ENCODE measurements at places on chromosomes 3 and 15. TPM values are rescaled to one million over a fixed set of nuclear protein-coding genes. Genes with fewer than 3 reads are reported as not detected.

Gene UMPS
- 26.3 TPM for total RNA-seq

Gene SERINC4
- 0.18 TPM for total RNA-seq

Gene TPM1
- 6.2 TPM for total RNA-seq

Gene TRAT1
- total RNA-seq, result 165 TPM

Gene NUP210
- 161 TPM for total RNA-seq

Gene FSTL1
- 0.30 TPM for total RNA-seq

Gene P2RY13
- not detected for total RNA-seq

Gene MESD
- total RNA-seq, result 36.1 TPM

- H3K36me3 ChIP-seq, result no peaks in the 10 kb centered on the region
- H3K27me3 ChIP-seq, result peaks cover 5% of the 10 kb centered on the region
- H3K4me3 ChIP-seq, result no peak overlapping the region
- DNase-seq, result no peak
- no peak overlapping the region for H3K27ac ChIP-seq
- H3K4me1 ChIP-seq, result peaks cover 27% of the 10 kb centered on the region
Observed at GRCh38 chr3:170426240-170426797, 7.7 kb downstream of the CLDN11 start.

DNA sequence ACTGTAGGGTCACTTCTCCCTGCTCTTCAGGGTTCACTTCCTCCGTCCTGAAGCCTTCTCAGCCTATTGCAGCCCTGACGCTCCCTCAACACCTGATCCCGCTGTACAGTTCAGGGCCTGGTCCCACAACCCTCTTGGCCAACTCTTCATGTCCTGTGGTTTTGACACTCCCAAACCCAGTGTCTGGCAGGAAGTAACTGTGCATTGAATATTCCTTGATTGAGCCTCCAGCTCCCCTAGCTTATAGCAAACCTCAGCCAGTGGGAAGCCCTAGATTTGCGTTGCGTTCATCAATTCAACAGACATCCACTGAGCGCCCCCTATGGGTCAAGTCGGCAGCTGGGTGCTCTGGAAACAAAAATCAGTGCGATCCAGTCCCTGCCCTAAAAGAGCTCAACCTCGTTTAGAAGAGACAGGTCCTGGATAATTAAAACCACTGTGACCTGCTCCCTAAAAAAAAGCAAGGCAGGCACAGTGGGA, 13.5 kb downstream of the UBAP1L start:
- no peak overlapping the region for H3K4me3 ChIP-seq
- H3K27ac ChIP-seq, result no peak overlapping the region
- H3K36me3 ChIP-seq, result peaks cover 25% of the 10 kb centered on the region
- H3K4me1 ChIP-seq, result peaks cover 6% of the 10 kb centered on the region
- peak; percentile 57 for DNase-seq
- no peaks in the 10 kb centered on the region for H3K27me3 ChIP-seq

GRCh38 chr3:151558661-151559060, 97.8 kb upstream of the IGSF10 start:
- H3K4me1 ChIP-seq, result no peaks in the 10 kb centered on the region
- no peak for DNase-seq
- no peak overlapping the region for H3K27ac ChIP-seq

DNA sequence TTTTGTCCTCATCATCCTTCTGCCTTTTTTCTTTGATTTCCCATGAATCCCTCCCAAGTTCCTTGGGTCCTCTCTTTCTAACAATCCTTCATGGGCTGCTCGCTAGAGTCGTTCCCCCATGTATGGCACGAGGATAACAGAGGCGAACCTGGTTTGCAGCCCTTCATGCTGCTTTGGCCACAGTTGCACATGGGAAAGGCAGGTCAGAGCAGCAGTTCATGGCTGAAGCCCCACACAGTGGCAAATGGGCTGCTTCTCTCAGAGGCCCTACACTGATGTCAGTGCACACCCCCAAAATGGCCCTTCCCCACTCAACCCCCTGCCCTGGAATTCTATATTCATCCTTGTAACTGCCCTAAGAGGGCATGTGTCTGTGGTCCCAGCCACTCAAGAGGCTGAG, 335.4 kb upstream of the IGF1R start:
- no peaks in the 10 kb centered on the region for H3K36me3 ChIP-seq
- no peak overlapping the region for H3K27ac ChIP-seq
- no peaks in the 10 kb centered on the region for H3K4me1 ChIP-seq
- H3K27me3 ChIP-seq, result peaks cover 5% of the 10 kb centered on the region

GRCh38 chr15:63970621-63971426, 75.5 kb downstream of the DAPK2 start:
- peaks cover 2% of the 10 kb centered on the region for H3K36me3 ChIP-seq
- H3K4me3 ChIP-seq, result peak overlapping the region; percentile 65
- H3K4me1 ChIP-seq, result peaks cover 47% of the 10 kb centered on the region
- H3K27me3 ChIP-seq, result no peaks in the 10 kb centered on the region
- peak overlapping the region; percentile 96 for H3K27ac ChIP-seq
- DNase-seq, result peak; percentile 47

- no peak overlapping the region for H3K4me3 ChIP-seq
- peaks cover 6% of the 10 kb centered on the region for H3K4me1 ChIP-seq
- H3K36me3 ChIP-seq, result no peaks in the 10 kb centered on the region
- H3K27ac ChIP-seq, result no peak overlapping the region
- no peaks in the 10 kb centered on the region for H3K27me3 ChIP-seq
Observed at GRCh38 chr3:134883697-134884385, 88.8 kb downstream of the EPHB1 start.

DNA sequence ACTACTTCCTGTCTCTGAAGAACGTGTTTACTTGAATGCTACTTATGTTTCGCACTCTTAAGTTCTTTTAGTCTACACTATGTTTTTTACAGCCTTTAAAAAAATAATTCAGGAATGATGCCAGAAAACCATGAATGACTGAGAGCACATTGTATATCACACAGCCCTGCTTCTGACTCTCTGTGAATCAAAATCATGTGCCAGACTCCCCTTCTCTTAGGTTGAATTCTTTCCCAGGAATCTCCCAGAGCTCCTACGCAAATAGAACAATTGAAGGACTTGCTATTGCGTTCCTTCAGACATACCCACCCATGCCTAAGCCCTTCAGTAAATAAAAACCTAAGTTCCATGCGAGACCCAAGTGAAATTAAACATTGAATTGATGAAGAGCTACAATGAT, 782.0 kb upstream of the ALCAM start:
- no peaks in the 10 kb centered on the region for H3K4me1 ChIP-seq
- H3K27me3 ChIP-seq, result peaks cover 2% of the 10 kb centered on the region
- no peak overlapping the region for H3K27ac ChIP-seq
- no peak for DNase-seq

- no peaks in the 10 kb centered on the region for H3K36me3 ChIP-seq
- H3K4me1 ChIP-seq, result peaks cover 8% of the 10 kb centered on the region
- no peak overlapping the region for H3K27ac ChIP-seq
- H3K27me3 ChIP-seq, result no peaks in the 10 kb centered on the region
Observed at GRCh38 chr3:29185706-29186105, 95.2 kb upstream of the RBMS3 start.

DNA sequence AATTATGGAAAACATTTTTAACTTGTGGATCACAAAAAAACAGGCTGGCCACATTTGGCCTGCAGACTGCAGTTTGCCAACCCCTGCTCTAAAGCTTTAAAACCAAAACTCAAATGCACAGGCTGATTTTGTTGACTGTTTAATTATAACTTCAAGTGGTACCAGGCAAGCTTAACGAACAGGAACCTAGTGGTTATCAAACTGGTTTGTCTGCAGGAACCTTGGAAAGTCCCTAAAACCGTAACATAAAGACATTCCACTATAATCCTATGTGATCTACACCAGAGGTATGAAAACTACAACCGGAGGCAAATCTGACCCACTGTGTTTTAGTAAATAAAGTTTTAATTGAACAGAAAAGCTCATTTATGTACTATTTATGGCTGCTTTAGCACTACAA, 52.4 kb downstream of the TBL1XR1 start:
- peak overlapping the region; percentile 67 for H3K27ac ChIP-seq
- DNase-seq, result no peak
- H3K36me3 ChIP-seq, result peaks cover 9% of the 10 kb centered on the region
- peak overlapping the region; percentile 1 for H3K4me3 ChIP-seq
- peaks cover 63% of the 10 kb centered on the region for H3K4me1 ChIP-seq

- no peaks in the 10 kb centered on the region for H3K27me3 ChIP-seq
- no peak for DNase-seq
- no peaks in the 10 kb centered on the region for H3K4me1 ChIP-seq
- no peaks in the 10 kb centered on the region for H3K36me3 ChIP-seq
Observed at GRCh38 chr3:61595288-61595687, 33.9 kb downstream of the PTPRG start.

DNA sequence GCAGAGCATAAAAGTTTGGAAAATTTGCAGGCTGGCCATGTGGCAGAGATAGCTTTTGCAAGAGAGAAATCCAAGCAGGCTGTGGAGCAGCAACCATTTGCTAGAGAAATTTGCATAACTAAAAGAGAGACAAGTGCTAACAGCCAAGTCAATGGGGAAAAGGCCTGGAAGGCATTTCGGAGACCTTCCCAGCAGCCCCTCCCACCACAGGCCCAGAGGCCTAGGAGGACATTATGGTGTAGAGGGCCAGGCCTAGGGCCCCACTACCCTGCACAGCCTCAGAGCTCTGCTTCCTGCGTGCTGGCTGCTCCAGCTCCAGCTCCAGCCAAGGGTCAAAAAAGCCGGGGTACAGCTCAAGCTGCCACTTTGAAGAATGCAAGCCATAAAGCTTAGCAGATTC, 82.7 kb downstream of the MYO5A start:
- H3K4me3 ChIP-seq, result no peak overlapping the region
- H3K27ac ChIP-seq, result no peak overlapping the region
- H3K4me1 ChIP-seq, result peaks cover 5% of the 10 kb centered on the region
- peaks cover 11% of the 10 kb centered on the region for H3K36me3 ChIP-seq

GRCh38 chr3:104855702-104856101, 511.0 kb upstream of the ALCAM start:
- H3K36me3 ChIP-seq, result no peaks in the 10 kb centered on the region
- H3K27ac ChIP-seq, result no peak overlapping the region
- DNase-seq, result no peak
- H3K4me3 ChIP-seq, result no peak overlapping the region
- H3K27me3 ChIP-seq, result no peaks in the 10 kb centered on the region

DNA sequence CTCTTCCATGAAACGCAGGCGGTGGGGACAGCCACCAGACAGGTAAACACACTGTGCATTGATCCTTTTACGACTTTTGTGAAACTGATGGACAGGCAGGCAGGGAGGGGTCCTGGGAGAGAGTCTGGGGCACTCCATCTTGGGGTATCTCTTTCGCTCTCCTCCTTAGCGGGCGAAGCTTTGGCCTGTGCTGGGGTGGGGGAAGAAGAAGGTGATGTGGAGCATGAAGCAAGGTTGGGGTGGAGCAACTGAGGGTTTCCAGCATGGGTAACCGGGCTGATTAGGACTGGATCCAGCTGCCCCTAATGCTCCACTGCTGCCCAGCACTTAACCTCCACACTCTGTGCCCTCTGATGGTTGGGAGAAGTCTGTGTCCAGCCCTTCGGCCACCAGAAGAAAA, 25.6 kb downstream of the MUC20 start:
- peaks cover 5% of the 10 kb centered on the region for H3K27me3 ChIP-seq
- H3K27ac ChIP-seq, result no peak overlapping the region
- H3K4me3 ChIP-seq, result no peak overlapping the region
- no peak for DNase-seq
- H3K36me3 ChIP-seq, result no peaks in the 10 kb centered on the region
- H3K4me1 ChIP-seq, result peaks cover 13% of the 10 kb centered on the region

Data from activated CD4-positive, alpha-beta memory T cell treated with anti-CD3 and anti-CD28 coated beads, Interleukin-2, amount 10 ng/mL, durations not matched to agents 7 days and 5 days (primary cell).